Right atrium auricular region (tissue), 2 donors: ENCODE measurements at places on chromosomes 1 and 21.

DNA sequence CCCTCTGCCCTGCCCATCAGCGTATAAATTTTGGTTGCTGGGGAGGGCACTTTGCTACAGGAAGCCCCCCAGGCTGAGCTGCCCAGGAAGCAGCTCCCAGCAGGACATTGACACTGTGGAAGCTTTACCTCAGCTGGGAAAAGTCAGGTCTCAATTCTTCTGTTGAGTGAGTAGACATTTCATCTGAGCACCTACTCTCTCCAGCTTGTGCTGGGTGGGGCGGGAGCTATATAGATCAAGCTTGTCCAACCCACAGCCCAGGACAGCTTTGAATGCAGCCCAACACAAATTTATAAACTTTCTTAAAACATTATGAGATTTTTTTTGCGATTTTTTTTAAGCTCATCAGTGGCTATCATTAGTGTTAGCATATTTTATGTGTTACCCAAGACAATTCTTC is 9.4 kb downstream of the NIPAL3 start:
- DNase-seq = no peak

DNA sequence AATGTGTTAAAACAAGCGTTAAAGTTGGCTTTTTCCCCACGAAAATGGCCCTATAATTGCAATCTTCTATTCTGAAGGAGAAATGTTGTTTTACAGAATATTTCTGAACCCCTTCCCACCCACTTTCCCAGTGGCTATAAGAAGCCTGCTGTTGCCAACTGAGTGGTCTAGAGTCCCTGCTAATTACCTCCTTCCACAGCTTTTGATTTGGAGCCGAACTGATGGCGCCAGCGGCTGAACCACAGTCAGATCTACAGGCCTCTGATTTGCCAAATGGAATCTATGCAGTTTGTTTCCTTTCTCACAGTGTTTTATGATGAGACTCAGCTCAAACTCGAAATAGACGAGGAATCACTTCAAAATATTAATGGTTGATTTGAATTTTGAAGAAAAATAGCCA is 76.0 kb upstream of the C1orf105 start:
- no peak for DNase-seq

DNA sequence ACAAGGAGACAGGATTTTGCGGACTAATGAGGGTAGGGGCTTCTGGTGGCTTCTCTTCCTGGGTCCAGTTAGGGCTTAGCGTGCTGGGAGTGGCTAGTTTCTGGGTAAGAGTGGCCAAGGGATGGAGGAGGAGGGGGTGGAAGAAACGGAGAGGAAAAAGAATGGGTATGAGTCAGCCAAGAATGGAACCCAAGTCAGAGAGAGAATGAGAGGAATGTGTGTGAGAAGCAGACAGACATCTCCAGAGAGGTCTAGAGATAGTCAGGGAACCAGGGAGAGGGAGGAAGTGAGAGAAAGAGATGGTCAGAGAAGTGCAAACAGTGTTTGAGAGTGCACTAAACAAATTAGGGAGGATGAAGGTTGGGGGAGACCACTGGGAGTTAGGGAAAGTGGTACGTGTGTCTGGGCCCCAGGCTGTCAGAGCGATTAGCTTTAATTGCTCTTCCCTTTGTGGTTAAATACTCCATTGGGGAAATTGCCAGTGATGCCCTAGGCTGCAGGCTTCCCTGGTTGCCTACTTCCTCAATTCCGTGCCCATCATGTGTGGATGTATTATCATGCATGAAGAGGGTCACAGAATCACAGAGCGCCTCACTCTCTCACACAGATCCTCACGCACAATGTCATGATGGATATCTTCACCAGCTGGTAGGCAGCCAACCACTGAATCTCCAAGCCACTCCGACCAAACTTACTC is 1.4 kb downstream of the PEA15 start:
- peak; percentile 56 for DNase-seq

- no peak for DNase-seq
These were observed 87.1 kb downstream of the SELENOF start for GRCh38 chr1:86826856-86827255.

DNA sequence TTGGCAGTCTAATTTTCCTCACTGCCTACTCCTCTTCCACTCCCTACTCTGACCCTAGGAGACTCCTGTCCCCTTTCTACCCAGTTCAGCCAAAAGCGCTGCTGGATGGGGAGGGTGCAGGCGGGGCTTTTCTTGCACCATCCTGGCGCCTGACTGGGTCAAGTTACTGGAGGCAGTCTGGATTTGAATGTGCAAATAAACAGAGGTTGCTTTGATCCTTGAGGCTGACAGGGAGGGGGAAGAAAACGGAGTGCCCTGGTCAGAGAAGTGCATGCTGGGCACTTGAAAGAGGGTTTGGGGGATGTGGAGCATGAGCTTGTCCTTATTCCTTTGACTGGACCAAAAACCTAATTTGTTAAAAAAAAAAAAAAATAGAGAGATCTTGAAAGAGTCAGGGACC is 76.8 kb upstream of the SOX13 start:
- DNase-seq = no peak

- DNase-seq = no peak
These were observed 788 bp downstream of the ISG15 start for GRCh38 chr1:1013922-1014648.

DNA sequence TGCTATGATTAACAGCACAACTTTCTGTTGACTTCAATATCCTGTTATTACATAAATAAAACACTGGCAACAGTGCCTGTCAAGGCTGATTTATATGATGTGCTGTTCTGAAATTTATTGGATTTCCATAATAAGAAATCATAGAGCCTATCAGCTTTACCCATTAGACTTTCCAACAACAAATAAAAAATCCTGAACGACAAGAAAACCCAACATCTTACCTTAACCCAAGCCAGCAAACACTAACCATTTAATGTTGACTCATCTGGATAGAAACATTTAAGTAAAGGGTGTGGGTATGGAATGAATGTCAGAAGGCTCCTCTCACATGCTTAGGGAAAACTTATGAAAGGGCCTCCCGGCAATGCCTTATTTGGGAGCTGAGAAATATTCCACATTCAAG is 165.1 kb downstream of the SLC45A1 start:
- DNase-seq = no peak

- no peak for DNase-seq
These were observed 43.2 kb downstream of the SLC44A3 start for GRCh38 chr1:94863297-94863911.

GRCh38 chr1:226381226-226381998 is 26.5 kb downstream of the PARP1 start:
- DNase-seq = no peak

GRCh38 chr1:50665413-50665812 is 242.2 kb upstream of the DMRTA2 start:
- DNase-seq = no peak

DNA sequence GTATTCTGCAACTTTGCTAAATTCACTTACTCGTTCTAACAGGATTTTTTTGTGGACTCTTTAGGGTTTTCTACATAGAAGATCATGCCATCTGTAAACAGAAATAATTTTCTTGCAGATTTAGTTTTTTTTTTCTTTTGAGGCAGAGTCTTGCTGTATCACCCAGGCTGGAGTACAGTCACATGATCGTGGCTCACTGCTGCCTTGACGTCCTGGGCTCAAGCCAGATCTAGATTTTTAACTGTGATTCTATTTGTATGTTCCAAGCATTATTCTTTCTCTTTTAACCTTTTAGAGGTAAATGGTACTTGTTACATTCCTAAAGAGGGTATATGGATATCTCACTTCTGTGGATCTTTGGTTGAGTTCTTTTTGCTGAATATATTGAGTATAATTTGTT is 18.6 kb downstream of the FABP3 start:
- no peak for DNase-seq

DNA sequence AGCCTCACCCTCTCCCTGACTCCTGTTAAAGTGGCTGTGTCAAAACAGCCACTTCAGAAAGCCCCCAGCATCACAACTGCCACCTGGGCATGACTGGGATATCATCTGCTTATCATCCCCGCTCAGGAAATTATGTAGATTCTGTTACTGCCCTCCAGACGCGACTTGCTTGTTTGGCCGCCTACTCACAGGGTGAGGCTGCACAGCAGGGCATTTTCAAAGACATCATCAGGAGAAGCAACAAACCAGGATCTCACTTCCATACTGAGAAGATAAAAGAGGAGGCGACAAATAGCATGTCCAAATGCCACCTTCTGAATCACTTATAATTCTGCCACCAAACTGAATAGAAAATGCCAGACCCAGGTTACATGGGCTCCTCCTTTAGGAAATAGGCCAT is 94.8 kb downstream of the MIS18A start:
- no peak for DNase-seq

DNA sequence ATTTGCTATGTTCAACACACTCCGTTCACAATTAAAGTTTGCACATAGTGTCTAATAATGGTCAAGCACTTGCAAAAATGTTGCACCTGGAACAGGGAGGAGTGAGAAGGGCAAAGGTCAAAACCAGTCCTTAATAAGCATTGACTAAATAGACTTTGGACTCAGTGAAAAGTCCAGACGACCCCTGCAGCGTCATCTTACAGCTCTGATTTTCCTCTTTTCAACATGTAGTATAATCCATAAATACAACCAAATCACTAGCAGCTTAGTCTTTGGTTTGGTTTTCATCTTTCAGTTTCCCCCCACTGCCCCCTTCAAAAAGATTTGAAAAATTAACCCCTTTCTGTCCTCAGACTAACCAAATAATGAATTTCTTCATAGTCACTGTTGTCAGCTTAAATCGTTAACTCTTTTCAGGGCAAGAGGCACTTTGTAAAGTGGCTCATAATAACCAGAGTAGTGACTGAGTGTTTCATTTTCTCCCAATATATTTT is 290.3 kb downstream of the PTPRC start:
- no peak for DNase-seq

DNA sequence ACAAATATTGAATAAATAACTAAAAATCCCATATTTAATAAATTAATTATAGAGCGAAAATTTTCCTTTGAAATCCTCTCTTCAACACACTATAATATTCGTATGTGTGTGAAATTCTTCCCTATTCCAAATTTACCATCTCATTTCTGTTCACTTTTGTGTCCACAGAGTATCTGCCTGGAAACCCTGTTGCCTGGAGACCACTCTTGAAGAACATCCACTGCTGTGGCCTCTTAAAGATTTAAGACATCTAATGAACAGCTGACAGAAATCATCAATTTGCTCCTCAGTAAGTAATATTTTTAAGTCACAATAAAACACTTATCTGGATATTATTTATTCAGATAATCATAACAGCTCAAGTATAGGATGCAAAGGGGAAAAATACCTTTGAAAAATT is 69.7 kb downstream of the CYYR1 start:
- DNase-seq = no peak

GRCh38 chr1:172497230-172497629 is 35.7 kb upstream of the SUCO start:
- no peak for DNase-seq

GRCh38 chr1:3482378-3482849 is 27.9 kb downstream of the ARHGEF16 start:
- no peak for DNase-seq

GRCh38 chr1:48236716-48237470 is 14.4 kb downstream of the SLC5A9 start:
- peak; percentile 32 for DNase-seq

GRCh38 chr1:63200676-63201075 is 121.7 kb upstream of the FOXD3 start:
- DNase-seq = no peak

DNA sequence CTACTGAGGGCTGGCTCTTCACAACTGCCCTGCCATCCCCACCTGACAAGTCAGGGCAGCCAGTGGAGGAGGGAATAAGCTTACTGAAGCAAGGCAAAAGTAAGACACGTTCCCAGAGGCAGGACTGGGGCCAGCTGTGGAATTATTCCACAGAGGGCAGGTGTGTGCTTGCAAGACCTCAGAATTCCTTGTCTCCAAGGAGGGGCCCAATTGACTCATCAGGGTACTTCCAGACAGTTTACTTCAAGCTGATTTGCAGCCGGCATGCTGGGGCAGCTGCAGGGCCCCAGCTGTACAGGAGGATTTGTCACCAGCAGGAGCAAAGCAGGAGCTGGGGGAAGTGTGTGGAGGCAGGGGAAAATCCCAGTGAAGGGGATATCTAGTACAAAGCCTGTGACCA is 167.5 kb upstream of the CAMK1G start:
- DNase-seq = no peak

- no peak for DNase-seq
These were observed 21.5 kb upstream of the SLC44A5 start for GRCh38 chr1:75632350-75632949.

- no peak for DNase-seq
These were observed 27.8 kb upstream of the FMO4 start for GRCh38 chr1:171286032-171286705.

DNA sequence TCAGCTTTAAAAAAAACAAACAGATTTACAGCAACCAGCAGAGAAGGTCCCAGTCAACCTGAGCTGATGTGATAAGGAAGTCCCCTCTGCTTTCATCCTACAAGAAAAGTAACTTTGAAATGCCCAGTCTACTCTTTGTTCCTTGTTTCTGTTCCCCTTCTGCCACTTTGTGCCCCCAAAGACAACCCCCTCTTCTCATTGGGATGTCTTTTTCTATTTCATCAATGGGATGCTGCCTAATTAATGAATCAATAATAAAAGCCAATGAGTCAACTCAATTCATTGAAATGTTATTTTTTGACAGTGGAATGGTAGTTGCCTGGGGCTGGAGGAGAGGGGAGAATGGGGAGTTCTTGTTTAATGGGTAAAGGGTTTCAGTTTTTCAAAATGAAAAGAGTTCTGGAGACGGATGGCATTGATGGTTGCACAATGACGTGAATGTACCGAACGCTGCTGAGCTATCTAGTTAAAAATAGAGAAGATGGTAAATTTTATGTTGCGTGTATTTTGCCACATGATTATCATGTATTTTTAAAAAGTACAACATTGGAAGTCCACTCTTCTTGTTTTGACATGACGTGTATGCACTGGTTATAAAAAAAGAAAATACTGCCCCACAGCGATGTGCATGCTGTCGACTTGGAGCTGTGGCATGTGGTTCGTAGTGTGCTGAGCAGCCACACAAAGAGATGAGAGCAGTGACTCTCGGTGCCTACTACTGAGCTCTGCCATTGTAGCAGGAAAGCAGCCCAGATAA is 22.4 kb upstream of the PADI2 start:
- DNase-seq = no peak

GRCh38 chr1:24421502-24421901 is 5.9 kb downstream of the NIPAL3 start:
- no peak for DNase-seq

DNA sequence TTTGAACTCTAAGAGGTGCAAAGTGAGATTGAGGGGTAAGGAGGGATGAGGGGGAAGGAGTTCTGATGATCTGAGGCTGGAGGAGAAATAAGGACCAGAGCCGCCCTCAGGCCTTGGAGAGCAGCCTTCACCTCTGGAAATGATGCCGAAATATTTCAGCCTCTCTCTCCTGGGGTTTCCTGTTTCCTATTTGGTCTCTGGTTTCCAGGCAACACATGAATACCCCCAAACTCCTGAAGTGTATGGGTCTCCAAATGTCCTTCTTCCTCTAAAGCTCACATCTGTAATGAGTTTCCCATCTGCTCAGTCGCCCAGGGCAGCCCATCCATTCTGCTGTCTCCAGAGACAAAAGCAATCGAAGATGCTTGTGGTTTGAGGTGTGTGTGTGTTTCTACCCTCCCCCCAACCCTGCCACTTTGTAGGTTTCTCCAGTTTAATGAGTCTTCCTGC is 52.0 kb upstream of the FAM20B start:
- DNase-seq = no peak
